ENCODE measurements at places on chromosomes 12 and 14.

DNA sequence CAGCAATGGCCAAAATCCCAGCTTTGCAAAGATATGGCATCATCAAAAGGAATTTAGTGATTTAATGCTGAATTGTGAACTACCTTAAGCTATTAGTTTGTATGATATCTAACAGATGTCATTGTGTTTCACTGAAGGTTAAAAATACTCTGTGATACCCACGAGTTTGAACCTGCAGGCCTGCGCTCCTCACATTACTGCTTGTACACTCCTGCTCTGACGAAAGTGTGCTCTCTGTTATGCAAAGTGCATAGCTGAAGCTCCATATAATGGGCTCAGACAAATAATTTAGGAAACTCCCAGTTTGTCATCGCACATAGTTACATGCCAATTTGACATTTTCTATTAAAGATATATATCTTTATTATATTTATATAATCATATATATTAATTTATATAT, 52.2 kb downstream of the SPPL3 start:
- DNase-seq: no peak

DNA sequence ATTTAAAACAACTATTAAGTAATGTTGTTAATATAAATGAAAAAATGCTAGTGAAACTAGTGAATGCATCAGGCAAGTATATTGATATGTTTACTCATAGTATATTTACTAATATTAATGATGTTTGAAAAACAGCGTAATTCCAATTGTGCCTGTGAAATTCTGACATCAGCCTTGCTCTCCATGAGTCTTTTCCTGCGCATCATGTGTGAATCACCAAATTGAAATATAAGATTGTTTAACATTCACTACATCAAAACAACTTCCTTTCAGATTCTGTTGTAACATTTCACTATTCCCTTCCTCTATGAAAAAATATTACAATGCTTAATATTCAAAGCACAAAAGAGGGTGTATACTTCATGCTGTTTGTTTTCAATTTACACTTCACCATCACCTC, 1995.9 kb upstream of the SEL1L start:
- DNase-seq: no peak

DNA sequence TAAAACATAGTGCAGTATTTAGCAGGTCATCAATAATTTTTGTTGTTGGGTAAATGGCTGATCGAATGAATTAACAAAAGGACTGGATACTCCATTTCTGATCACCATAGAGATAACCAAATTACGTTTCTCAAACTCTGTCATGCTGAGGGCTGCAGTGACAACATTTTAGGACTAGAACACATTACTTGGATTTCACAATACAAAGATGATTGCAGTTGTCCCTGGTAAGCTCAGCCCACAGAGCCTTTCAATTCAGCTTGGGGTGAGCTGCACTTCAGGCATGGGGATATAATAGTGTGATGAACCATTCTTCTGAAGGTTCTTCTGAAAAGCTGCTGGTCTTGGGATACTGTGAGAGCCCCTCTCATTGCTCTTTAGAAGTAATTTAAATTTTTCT, 74.3 kb downstream of the FAR2 start:
- no peak for DNase-seq

DNA sequence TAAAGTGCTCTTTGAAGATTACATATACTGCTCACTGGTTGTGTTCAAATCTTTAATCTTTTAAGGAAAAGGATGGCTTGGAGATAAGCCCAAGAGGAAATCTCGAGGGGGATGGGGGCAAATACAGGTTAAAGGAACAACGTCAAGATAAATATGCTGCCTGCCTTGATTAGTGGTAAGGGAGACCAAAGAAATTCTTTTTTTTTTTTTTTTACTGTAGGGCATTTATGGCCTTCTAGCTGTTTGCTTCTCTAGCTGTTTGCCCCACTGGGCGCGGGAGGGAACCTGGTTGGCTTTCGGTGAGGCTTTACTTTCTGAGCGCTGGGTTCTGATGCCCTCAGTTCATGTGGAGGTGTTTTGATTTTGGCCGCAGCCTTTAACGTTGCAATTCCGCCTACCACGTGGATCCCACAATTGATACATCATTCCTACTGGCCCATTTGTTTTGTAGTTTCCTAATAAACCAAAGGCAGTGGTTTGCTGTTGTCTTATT, 5.7 kb downstream of the CCND2 start:
- DNase-seq: peak; percentile 59

GRCh38 chr12:105352940-105353635, 22.6 kb downstream of the C12orf75 start:
- DNase-seq: no peak

- no peak for DNase-seq
Measured at GRCh38 chr14:56549721-56550120, 29.9 kb upstream of the TMEM260 start.

DNA sequence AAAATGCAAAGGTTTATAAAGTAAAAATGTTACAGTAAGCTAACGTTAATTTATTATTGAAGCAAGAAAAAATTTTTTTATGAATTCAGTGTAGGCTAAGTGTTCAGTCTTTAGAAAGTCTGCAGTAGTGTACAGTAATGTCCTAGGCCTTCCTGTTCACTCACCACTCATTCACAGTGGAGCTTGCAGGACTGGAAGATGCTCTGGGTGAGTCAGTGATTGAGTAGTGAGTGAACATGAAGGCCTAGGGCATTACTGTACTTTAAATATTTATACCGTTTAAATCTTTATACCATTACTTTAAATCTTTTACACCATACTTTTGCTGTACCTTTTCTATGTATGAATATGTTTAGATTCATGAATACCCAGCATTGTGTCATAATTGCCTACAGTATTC, 120.3 kb upstream of the SLC38A4 start:
- DNase-seq: no peak

- DNase-seq: no peak
Measured at GRCh38 chr12:82019533-82019932, 260.4 kb upstream of the PPFIA2 start.

GRCh38 chr12:49767333-49767732, 26.0 kb downstream of the TMBIM6 start:
- no peak for DNase-seq

DNA sequence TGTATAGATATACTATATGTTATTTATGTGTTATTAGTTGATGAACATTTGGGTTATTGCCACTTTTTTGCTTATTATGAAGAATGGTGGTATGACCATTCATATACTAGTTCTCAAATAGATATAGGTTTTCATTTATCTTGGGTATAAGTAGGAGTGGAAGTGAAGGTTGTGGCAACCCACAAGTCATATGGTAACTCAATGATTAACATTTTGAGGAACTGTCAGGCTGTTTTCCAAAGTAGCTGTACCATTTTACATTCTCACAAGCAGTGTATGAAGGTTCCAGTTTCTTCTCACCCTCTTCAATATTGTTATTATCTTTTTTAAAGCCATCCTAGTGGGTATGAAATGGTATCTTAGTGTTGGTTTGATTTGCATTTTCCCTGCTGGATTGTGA, 19.0 kb upstream of the MSRB3 start:
- no peak for DNase-seq

GRCh38 chr12:131735476-131736445, 24.9 kb downstream of the SFSWAP start:
- no peak for DNase-seq

GRCh38 chr14:23321572-23322547, 603 bp downstream of the PABPN1 start:
- DNase-seq: peak; percentile 27
